ENCODE measurements at places on chromosomes 12 and 14.

GRCh38 chr14:58639842-58640484 lies 2.2 kb downstream of the DACT1 start:
- DNase-seq = no peak

- no peak for DNase-seq
Observed at GRCh38 chr14:90839889-90840266, 23.6 kb upstream of the TTC7B start.

- no peak for DNase-seq
Observed at GRCh38 chr12:22874151-22874550, 249.2 kb downstream of the ETNK1 start.

GRCh38 chr12:10849425-10849878 lies at the start of gene PRR4:
TSS of gene PRR4 (minus strand) at chr12:10849475. CDS start at chr12:10849437, 38 bp downstream.
- no peak for DNase-seq

GRCh38 chr12:11922361-11922760 lies 148.4 kb upstream of the BCL2L14 start:
- no peak for DNase-seq

GRCh38 chr14:105495101-105495989 lies 4.3 kb downstream of the TEDC1 start:
- no peak for DNase-seq

DNA sequence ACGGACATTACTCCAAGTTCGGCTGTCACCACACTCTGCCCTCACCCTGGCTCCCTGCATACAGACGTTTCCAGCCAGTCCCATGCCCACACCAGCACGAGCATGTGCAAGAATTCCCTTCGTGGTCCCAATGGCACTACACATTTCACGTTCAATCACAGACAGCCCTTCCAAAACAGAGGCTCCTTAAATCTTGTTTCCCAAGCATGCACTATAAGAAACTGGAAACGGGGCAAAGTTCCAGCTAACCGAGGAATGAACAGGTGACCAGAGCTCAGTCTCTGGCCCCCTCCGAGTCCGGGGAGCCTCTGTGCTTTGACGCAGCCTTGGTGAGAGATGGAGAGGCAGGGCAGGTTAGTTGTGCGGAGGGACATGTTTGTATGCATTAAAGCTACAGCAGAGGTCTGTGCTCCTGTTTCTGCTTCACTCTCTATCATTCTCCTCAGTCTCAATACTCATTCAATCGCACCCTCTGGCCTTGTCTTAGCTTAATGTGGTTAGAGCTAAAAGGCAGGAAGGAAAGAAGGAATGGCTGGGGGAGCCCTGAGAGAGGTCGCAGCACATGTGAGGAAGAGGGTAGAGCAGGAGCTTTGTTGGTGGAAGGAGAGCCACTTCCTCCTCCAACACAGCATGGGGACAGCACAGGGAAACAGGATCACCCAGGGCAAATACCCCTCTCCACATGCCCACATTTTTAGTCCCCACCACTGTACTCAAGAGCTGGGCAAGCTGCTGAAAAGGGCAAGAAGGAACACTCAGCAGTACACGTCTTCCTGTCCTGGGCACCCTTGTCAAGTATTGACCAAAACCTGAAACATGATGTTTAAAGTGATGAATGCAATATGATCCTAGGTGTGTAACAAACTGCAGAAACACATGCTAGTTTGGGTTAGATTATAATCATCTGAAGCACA lies 12.2 kb upstream of the SELPLG start:
- DNase-seq = no peak

DNA sequence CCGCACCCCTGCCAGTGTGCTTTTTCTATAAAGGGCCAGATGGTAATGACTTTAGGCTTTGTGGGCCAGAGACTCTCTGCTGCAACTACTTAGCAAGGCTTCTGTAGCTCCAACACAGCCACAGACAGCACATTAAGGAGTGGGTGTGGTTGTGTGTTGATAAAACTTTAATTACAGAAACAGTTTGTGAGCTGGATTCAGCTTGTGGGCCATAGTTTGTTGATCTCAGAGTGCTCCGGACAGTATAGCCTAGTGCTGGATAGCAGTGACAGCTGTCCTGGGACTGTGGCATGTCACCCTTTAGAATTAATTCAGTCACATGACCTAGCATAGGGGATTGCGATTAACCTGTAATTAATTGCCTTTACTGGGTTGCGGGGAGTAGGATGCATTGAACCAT lies 109.7 kb downstream of the ZNF664 start:
- DNase-seq = no peak

GRCh38 chr12:5470703-5471102 lies 38.8 kb downstream of the NTF3 start:
- DNase-seq = no peak

- DNase-seq = no peak
Observed at GRCh38 chr12:126944684-126945083, 1322.3 kb upstream of the TMEM132C start.

GRCh38 chr14:99806836-99807235 lies 13.6 kb downstream of the EML1 start:
- no peak for DNase-seq

Data from cortex of kidney (tissue), 1 donor.